ENCODE measurements at places on chromosomes 5 and 9. TPM values are rescaled to one million over a fixed set of nuclear protein-coding genes. Genes with fewer than 3 reads are reported as not detected.

Gene PPIC
- total RNA-seq: 45.8 TPM

Gene BTNL3
- not detected for total RNA-seq

Gene PCAT7
- 0.59 TPM for total RNA-seq

DNA sequence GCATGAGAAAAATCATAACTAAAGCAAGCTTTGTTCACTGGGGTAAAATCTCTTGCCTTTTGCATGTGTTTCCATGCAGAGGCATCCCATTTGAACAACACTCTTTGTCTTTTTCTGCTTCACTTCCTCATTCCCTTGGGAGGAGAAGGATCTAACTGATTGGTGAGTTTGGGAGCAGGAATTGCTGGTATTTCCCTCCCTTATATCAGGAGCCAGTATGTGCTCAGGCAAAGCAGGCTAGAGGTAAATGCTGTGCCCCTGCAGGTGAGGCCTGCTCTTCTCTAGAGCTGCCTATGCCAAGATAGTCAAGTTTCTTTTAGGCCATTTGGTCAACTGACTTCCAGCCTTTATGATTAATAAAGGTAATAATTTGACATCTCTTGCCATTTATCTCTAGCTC, 179.9 kb downstream of the COX7C start:
- H3K27ac ChIP-seq: no peak overlapping the region
- no peaks in the 10 kb centered on the region for H3K36me3 ChIP-seq
- no peak overlapping the region for H3K4me3 ChIP-seq
- H3K4me1 ChIP-seq: no peaks in the 10 kb centered on the region

DNA sequence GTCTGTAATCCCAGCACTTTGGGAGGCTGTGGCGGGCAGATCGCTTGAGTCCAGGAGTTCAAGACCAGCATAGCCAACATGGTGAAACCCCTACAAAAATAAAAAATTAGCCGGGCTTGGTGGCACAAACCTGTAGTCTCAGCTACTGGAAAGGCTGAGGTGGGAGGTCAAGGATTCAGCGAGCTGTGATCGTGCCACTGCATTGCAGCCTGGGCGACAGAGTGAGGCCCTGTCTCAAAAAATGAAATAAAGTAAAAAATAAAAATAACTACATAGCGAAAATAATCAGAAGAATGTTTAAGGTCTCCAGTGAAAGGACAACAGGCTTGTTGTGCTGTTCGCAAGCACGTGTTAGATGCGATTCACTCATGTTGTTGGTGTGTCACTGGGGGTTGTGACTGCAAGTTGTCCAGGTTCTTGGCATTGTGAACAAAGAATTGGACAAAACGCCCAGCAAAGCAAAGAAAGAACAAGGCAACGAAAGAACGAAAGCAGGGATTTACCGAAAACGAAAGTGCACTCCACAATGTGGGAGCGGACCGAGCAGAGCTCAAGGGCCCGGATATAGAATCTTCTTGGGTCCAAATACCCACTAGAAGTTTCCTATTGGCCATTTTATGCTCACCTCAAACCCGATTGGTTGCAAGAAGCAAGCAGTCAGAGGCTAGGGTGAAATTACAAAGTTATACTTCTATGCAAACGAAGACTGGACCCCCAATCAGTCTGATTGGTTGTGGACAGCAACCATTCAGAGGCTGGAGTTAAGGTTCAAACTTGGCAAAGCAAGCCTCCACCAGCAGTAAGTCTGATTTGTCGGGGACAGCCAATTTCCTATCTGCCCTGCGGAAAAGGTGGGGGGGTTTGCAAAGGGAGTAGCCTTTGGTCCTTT, 844 bp upstream of the MCCC2 start:
- no peaks in the 10 kb centered on the region for H3K27me3 ChIP-seq
- H3K27ac ChIP-seq: peak overlapping the region; percentile 90
- peak; percentile 22 for DNase-seq
- H3K4me3 ChIP-seq: peak overlapping the region; percentile 71

GRCh38 chr5:80777347-80778287, 122.8 kb upstream of the DHFR start:
- H3K36me3 ChIP-seq: no peaks in the 10 kb centered on the region
- H3K27ac ChIP-seq: no peak overlapping the region
- no peak overlapping the region for H3K4me3 ChIP-seq
- no peaks in the 10 kb centered on the region for H3K27me3 ChIP-seq

DNA sequence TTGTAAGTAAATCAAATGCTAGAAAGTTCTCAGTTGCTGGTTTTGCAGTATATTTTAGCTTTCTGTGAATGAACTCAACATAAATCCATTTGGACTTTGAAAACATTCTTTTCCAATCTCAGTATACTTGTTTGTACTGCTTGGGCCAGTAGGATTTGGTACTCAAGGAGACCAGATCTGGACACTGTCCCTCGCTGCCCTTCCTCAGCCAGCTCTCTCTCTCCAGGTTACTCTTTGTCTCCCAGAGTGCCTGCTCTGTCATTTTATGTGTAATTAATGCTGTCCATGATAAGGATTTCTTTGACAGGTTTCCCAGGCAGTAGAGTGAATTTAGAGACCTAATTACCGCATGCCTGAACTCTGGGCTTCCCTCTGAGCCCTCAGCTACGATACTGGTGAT, 344.6 kb upstream of the SGCD start:
- H3K36me3 ChIP-seq: no peaks in the 10 kb centered on the region
- H3K4me3 ChIP-seq: no peak overlapping the region
- H3K27me3 ChIP-seq: no peaks in the 10 kb centered on the region
- H3K4me1 ChIP-seq: no peaks in the 10 kb centered on the region

DNA sequence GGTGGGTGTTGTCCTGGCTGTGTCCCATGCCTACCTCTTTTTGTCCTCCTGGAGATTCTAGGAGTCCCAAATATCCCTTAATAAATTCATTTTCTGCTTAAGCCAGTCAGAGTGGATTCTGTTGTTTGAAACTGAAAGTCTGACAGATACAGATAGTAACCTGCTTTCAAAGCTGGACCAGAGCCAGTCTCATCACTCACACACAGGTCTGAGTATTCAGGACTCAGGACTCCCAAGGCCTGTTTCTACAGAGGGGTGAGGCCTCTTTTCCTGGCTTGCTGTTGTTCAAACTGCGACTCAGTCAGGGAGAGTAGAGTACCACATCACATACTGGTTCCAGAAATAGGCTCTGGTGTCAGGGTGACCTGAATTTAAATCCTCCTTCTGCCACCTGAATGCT, 190.1 kb downstream of the PAX5 start:
- peaks cover 6% of the 10 kb centered on the region for H3K27me3 ChIP-seq
- no peak overlapping the region for H3K4me3 ChIP-seq
- DNase-seq: no peak
- no peak overlapping the region for H3K27ac ChIP-seq
- H3K36me3 ChIP-seq: no peaks in the 10 kb centered on the region
- H3K4me1 ChIP-seq: no peaks in the 10 kb centered on the region
